ENCODE measurements at places on chromosomes 16 and 17.

GRCh38 chr16:30548416-30549253 is 9.5 kb downstream of the ZNF764 start:
- no peak for DNase-seq

DNA sequence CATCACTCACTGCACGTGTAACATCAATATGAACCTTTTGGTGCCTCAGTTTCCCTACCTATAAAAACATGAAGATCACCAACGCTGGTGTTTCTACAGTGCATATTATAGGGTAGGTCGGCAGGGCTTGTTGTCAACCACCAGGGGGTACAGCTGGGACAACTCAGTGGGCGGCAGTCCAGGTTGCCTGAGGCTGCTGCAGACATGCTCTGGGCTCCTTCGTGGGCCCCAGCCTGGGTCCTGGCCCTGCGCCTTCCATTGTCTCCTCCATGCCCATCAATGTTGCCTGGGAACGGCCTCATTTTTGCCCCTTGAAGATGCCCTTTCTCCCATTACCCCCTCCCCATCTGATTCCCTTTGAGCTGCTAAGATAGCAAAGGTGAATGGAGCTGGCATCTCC is 89.8 kb downstream of the GSG1L start:
- peak; percentile 25 for DNase-seq

- DNase-seq, result no peak
These were observed 18.4 kb upstream of the USP36 start for GRCh38 chr17:78859051-78859450.

- DNase-seq, result no peak
These were observed 7.2 kb downstream of the SHCBP1 start for GRCh38 chr16:46614006-46614405.

DNA sequence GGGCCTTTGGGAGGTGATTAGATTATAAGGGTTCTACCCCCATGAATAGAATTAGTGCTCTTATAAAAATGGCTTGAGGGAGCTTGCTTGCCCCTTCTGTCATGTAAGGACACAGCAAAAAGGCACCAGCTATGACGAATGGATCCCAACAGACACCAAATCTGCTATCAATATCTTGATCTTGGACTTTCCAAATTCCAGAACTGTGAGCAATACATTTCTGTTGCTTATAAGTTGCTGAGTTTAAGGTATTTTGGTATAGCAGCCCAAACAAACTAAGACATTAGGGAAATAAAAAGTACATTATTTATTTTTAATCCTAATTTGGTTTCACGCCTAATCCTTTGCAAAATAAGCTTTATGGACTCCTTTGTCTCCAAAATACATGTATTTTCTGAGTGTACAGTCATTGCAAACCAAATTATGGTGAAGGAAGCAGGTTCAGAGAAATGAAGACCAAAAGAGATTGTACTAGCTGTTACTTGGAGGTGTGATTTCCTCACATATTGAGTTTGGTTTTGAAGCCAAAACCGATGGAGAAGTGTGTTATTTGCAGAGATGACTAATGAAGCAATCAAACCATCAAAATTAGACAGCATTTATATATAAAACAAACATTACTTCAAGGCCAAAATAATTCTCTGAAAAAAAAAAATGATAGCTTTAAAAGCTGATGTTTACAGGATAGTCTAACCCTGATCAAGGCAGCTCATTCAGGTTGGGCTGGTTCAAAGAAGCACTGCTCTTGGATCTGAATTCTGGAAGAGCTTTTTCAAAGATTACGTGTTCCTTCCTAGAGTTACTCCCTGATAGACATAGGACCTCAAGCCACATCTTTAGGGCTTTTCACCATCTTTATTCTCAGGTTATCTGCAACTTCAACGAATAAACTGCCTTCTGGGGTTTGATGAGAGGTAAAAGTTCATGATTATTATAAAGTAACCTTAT is 71.6 kb downstream of the MYO1D start:
- no peak for DNase-seq

- DNase-seq, result no peak
These were observed 48.1 kb downstream of the RMI2 start for GRCh38 chr16:11393366-11393765.

DNA sequence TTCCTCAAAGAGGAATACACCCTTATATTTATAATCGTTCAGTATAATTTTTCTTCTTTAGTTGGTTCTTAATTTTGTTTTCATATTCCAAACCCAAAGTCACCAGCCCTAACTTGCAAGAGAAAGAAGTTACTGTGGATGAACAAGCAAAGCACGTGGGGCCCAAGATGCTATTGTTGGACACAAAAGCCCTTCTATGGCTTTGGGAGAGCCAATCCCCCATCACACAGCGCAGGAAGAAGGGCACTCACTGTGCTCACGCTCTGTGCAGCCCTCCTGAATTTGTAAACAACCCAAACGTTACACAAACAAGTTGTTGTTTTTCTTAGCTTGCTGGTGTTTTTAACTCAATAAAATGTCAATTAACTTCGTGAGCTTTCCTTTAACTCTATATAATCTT is 22.5 kb downstream of the SPPL2C start:
- DNase-seq, result no peak

DNA sequence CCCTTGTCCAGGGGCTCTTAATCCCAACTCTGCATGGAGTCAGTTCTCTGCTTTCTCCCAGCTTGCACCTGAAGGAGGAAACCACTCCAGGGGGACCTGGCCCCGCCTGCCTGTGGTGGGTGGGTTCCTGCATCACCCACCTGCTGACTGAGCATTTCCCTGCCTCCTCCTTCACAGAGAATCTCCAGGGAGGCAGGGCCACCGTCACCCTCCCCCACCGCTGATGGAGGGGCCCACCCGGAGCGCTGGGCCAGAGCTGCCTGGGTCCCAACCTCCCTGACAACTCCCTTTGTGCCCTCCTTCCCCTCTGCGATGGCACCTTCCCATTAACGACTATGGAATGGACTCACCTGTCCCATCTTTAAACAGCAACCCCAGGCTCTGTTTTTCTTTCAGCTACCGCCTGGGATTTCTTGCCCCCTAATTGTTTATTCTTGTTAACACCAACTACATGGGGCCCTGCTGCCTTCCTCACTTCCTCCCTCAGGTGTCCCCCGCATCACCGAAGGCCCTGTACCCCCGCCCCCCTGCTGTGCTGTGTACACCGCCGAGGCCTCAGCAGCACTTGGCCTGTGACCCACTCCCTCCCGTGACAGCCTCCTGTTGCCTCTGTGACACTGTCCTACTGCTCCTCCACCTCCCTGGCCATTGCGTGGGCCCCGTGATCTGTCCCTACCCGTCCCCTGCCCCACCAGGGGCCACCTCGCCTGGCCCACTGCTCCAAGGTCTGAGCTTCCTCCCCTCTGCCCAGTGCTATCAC is 842 bp upstream of the TEDC2 start:
- DNase-seq, result no peak

- DNase-seq, result no peak
These were observed 13.4 kb upstream of the KATNB1 start for GRCh38 chr16:57722210-57722499.

- peak; percentile 70 for DNase-seq
These were observed 19.7 kb downstream of the MEAK7 start for GRCh38 chr16:84484579-84485254.

DNA sequence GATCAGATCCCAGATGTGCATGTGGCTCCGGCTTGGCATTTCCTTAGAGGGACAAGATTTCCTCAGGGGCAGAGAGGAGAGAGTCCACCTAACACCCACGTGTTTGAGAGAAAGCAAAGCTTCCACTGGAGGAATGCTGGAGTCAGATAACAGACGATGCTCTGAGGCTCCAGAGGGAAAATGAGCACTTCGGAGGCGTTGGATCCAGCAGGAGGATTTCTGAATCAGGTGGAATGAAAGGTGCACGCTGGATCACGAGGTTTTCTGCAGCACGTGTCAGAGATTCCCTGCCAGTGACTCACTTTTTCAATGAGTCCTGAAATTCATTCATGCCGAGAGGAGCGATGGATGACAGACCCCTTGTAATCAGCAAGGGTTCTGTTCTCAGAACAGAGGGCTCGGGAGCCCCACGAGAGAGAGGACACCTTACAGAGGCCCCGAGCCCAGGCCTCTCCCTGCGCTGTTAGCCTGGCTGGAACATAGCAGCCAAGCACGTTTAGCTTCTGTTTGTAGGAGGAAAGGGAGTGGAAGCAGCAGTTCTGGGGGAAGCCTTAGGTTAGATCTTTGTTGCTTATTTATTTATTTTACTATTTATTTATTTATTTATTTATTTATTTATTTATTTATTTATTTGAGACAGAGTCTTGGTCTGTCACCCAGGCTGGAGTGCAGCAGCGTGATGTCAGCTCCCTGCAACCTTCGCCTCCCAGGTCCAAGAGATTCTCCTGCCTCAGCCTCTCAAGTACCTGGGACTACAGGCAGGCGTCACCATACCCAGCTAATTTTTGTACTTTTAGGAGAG is 49.3 kb upstream of the JPH3 start:
- DNase-seq, result no peak

DNA sequence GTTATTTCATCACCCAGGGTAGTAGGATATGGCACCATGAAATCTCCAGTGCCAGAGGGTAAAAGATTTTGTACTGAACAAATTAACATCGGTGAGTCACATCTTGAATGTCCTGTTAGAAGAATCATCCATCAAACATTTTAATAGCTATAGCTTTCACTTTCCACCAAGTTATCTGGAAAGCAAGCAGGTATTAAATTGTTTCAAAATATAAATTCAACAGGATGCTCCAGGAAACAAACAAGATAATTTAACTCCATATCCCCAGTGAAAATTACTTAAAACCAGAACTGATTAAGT is 2.4 kb downstream of the VEZF1 start:
- no peak for DNase-seq
